Hematopoietic multipotent progenitor cell (in vitro differentiated cells): ENCODE measurements at places on chromosomes 2 and 18. TPM values are rescaled to one million over a fixed set of nuclear protein-coding genes. Genes with fewer than 3 reads are reported as not detected.
A peak's percentile ranks its signal among the peaks of the same experiment; 100 is the strongest.

The KCNS3 gene
- total RNA-seq = not detected

The TTR gene
- under 0.01 TPM for total RNA-seq

The PIEZO2 gene
- 1.3 TPM for total RNA-seq

The DSG4 gene
- total RNA-seq = not detected

The TMEM163 gene
- total RNA-seq = 17.2 TPM

The SRD5A2 gene
- not detected for total RNA-seq

DNA sequence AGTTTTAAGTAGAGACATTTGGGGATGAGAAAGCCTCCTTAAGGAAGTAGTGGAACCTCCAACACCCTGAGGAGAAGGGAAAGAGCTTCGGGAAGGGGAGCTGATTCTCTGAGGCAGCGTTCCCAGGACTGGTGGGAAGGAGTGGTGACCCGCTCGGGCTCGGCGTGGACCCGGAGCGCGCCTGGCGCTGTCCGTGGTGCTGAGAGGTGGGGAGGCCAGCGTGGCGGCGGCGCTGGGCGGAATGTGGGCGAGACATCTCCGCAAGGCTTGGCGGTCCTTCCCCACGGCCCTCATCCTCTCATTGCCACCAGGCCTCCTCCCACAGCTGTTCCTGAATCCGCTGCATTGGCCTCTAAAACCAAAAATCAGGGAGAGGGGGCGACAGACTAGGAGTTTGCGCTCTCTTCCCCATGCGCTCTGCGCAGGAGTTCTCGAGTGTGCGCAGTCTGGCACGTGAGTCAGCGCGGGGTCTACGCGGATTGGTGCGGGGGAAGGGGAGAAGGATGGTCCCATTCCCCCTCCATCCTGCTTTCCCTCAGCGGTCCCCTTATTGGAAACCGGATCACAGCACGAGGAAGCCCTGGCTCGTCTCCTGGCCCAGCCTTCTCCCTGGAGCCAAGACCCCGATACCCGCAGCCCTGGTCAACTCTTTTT is 857 bp downstream of the RESP18 start:
- DNase-seq = peak; percentile 31

DNA sequence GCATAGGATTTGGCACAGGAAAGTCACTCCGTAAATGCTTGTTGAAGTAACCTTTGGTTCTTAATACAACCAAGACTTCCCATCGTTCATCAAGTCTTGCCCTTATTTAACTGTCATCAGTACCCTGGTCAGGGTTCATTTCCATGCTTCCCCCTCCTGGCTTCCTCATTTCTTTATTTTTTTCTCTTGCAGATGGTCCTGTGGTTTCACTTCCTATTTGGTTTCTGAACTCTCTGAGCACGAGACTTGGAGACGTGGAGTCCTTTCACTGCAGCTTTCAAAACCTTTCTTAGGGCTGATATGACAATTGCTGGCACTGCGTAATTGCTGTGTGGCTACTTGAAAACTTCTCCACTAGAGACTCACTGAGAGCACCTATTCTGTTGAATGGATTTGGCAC is 59.9 kb upstream of the PID1 start:
- peak; percentile 66 for DNase-seq

DNA sequence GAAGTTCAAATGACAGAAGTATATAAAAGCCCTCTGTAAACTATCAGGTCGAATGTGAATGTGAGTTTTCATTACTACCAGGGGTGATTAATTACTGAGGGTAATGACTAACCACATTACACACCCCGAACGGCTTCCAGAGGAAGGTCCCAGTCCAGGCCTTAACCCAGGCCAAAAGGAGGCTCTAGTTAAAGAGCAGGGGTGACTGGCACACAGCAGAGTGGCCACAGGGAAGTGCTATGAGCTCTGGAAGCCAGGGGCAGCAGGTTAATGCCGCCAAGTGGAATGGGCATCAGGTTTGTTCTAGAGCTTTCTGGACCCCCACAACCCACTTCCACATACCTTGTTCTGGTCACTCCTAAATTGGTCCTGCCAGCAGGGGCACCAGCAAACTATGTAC is 87.7 kb downstream of the BCL11A start:
- peak; percentile 32 for DNase-seq

GRCh38 chr2:227642656-227643055 is 23.9 kb upstream of the SCYGR5 start:
- no peak for DNase-seq

DNA sequence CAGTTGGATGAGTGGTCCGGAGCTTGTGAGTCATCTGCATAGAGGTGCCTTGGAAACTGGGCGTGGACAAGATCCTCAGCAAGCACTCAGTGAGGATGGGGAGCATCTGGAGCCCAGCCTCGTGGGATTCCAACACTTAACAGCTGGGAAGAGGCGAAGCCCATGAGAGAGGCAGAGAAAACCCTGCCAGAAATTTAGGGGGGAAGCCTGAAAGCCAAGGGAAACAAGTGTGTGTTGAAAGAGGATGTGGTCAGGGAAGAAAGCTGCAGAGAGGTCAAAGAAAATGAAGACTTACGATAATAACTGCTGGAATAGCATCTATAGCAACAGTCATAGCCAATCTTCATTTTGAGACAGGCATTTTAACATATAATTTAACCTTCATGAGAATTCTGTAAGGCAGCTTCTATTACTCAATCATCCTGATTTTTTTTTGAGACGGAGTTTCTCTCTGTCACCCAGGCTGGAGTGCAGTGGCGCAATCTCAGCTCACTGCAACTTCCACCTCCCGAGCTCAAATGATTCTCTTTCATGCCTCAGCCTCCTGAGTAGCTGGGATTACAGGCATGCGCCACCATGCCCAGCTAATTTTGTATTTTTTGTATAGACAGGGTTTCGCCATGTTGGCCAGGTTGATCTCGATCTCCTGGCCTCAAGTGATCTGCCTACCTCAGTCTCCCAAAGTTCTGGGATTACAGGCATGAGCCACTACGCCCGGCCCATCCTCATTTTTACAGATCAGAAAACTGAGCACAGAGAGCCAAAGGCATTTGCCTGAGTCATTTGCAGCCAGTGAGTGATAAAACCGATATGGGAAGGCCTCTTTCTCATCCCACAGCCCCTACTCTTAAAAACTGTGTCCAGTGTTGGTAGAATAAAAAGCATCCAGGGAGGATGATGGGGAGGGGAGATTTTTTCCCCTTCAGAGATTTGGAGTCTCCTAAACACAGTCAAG is 214.4 kb upstream of the EPAS1 start:
- peak; percentile 49 for DNase-seq

- no peak for DNase-seq
Measured at GRCh38 chr2:226905718-226906117, 69.9 kb downstream of the RHBDD1 start.

DNA sequence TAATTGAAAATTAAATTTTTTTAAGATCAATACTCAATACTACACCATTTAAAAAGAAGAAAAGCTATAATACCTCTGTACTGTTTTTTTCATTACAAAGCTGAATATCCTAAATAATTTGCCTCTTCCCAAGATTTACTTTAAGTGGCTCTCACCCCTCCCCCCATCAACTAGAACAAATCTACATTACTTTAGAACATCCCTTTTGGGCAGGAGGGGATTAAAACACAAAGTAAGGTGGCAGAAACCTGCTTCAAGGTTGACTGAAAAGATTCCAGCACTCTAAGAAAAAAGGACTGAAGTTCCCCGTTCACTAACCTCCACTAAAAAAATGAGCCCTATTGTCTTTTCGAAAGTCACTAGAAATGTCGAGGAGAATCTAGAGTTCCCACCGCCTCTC is 42.3 kb downstream of the SLC38A11 start:
- no peak for DNase-seq

- no peak for DNase-seq
Measured at GRCh38 chr2:386406-387103, 98.7 kb upstream of the ALKAL2 start.

DNA sequence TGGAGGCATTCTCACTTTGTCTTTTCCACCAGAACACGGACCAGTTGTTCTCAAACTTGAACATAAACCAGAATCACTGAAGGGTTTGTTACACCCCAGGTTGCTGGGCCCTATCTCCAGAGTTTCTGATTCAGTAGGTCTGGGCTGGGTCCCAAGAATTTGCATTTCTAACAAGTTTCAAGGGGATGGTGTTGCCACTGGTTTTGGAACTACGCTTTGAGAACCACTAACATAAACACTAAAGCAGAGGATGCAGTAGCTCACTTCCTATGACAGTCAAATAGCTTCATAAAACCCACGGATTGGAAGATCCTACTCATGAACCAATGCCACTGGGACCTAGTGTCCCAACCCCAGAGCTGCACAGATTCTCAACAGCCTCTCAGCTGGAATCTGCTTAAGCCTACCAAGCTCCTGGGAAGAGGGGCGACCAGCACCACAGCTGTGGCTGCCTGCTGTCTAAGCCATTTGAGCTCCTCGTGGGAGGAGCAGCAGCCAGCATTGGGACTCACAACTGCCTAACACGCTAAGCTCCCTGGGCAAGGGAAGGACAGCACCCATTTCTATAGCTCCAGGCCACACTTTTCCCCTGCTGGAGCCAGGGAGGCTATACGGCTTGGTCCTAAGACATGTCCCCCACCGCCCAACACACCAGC is 62.5 kb downstream of the C1D start:
- DNase-seq = no peak

- no peak for DNase-seq
Measured at GRCh38 chr2:177753682-177754491, 318.7 kb downstream of the PDE11A start.
